Activated CD4-positive, alpha-beta T cell treated with anti-CD3 and anti-CD28 coated beads for 4 hours (primary cell): ENCODE measurements at places on chromosomes 4 and X.

DNA sequence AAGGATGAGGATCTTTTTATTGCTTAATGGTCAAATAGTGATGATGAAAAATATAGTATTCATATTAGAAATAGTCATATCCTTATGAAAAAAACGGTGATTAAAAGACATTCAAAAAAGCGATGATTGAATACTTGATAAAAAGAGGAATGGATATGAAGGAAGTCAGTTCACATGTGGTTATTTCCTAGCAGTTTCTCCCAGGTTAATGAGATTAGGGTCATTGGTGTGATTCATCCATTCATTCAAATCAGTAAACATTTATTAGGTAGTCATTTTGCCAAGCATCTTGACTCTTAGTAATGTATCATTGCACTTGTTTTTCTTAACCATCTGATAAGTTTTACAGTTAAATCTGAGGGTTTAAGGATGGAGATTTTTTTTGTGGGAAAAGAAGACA lies 294.1 kb downstream of the ARHGAP24 start:
- DNase-seq: no peak

- no peak for DNase-seq
Observed at GRCh38 chrX:119040432-119040831, 32.4 kb upstream of the CT47C1 start.

DNA sequence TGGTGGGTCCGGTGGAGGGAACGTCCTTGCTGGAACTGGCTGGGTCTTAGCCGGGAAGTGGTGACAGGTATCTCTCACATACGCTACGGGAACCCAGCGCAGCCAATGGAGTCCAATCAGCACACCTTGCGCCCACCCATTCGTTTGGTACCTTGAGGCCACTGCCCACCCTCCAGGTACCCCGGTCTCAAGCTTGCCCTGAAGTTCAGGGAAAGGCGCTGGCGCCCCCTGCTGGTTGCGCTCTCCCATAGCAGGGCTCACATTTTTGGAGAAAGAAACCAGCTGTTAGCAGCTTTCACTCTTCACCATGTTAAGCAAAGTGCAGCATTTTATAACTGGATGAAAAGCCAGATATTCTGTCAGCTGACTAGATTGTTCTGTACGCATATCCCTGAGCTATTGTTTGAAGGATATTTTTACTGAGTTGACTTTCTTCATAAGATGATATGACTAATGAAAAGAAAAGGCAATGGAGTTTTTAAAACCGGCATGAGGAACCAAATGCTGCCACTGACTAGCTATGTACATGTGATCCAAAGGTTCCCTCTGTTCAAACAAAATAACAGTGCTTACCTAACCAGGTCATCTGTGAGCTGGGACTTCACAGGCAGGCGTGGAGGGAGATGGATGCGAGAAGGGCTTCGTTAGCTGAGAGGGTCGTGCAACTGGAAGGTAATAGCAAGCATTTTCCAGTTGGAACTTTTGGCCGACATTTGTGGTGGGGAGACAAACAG lies 43.7 kb downstream of the OTOP1 start:
- DNase-seq: no peak

DNA sequence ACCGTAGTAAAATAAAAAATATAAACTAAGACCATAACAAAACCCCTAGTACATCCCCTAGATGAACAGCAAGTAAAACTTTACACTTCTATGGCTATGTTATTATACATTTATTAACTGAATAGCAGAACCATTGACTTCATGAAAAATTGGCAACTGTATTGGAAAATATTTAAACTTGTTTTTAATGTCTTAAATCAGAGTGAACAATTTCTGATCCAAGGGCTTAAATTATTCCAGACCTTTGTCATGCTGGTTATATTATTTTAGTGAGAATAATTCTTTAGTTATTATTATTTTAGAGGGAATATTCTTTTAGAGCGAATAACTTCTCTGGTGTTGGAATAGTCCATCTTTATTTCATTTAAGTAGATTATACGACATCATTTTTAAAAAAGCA lies 265.0 kb downstream of the ANK2 start:
- DNase-seq: no peak

DNA sequence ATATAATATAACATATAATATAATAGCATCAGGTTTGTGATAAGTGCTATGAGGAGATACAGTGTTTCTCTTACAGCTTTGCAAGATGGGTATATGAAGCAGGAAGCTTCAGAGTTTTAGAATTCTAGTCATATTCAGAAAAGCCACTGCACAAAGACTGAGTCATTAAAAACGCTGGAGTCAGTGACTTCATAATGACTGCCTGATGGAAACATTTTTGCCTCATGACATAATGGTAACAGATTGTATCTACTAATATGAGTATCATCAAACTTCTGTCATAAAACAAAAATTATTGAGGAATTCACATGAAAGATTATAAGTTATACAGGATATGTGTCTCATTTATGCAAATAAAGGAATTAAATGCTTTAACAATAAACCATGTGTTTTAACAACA lies 46.8 kb downstream of the EPHA5 start:
- DNase-seq: no peak

- no peak for DNase-seq
Observed at GRCh38 chr4:152352622-152353116, 183.2 kb downstream of the FBXW7 start.

- no peak for DNase-seq
Observed at GRCh38 chrX:125205918-125206665, 113.6 kb upstream of the TEX13C start.

GRCh38 chr4:186473933-186474332 lies 81.4 kb downstream of the MTNR1A start:
- no peak for DNase-seq

GRCh38 chr4:181853881-181854511 lies 389.2 kb upstream of the TENM3 start:
- DNase-seq: no peak
